Thoracic aorta (tissue), 2 donors: ENCODE measurements at places on chromosomes 6 and 20. TPM values are rescaled to one million over a fixed set of nuclear protein-coding genes. Genes with fewer than 3 reads are reported as not detected.
A peak's percentile ranks its signal among the peaks of the same experiment; 100 is the strongest.

DNA sequence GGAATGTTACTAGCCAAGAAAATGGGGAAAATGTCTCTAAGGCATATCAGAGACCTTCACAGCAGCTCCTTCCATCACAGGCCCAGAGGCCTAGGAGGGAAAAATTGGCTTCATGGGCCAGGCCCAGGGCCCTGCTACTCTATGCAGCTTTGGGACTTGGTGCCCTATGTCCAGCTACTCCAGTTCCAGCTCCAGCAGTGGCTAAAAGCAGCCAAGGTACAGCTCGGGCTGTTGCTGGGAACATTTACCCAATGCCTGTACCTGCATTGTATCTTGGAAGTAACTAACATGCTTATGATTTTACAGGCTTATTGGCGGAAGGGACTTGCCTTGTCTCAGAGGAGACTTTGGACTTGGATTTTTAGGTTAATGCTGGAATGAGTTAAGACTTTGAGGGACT lies 390.6 kb downstream of the GRIK2 start:
- no peak for DNase-seq

DNA sequence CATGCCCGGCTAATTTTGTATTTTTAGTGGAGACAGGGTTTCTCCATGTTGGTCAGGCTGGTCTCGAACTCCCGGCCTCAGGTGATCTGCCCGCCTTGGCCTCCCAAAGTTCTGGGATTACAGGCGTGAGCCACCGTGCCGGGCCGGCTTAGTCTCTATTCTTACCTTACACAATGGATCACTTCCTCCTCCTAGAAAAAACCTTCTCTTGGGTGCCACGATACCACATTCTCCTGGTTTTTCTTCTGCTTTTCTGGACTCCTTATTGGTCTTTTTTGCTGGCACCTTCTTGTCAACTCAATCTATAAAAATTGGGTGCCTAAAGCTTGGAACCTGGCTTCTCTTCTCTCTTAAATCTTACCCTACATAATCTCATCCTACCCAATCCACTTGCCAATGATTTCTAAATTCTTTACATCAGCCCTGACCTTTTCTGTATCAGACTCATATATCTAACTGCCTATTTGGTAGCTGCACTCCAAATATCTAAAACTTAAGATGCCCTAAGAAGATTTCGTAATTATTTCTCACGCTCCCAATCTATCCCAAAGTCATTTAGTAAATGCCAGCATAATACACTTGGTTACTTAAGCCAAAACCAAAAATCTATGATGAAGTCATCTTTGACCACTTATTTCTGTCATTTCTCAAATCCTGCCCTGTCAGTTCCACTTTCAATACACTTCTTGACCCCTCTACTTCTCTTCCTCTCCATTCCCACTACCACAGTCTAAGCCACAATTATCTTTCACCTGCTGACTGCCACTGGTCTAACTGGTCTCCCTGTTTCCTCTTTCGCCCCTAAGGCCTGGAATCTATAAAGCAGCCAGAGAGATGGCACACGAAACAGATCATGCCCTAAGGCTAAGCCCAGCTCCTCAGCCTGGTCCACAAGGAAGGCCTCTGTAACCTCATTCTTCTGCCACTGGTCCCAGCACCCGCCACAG lies 43.2 kb downstream of the ELMO2 start:
- DNase-seq = no peak

DNA sequence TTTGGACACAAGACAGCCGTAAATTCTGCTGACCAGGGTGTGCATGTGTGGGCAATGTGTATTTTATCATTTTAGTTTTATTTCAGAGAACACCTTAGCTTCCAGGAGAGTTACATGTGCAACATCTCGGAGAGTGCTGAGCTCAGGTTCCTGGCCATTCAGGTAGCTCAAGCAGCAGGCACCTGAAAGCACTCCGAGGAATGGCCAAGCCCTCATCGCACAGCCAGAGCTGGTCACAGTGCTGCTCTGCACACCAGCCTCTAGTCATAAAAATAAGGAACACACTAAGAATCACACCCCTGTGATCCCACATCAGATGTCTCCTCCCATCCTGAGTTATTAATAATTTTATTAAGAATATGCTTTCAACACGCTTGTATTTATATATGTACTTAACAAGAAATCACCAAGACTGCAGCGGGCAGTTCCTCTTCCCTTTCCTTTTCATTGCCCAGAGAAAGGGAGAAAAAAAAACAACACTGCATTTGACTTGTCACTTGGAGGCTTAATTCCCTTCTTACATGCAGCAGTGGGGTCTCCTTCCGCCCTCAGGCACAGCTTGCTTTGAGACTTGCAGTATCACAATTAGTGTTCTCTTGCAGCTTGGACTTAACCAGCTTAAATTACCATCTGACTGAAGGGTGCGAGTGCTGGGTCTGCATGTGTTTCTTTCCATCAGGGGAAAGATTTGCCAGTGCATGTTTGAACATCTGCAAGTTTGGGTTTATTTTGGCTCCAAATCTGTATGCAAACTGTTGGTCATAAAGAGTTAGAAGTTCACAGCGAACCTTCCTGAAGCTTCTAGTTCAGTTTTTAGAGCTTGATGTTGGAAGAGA lies 36.0 kb upstream of the IRF4 start:
- DNase-seq = no peak

DNA sequence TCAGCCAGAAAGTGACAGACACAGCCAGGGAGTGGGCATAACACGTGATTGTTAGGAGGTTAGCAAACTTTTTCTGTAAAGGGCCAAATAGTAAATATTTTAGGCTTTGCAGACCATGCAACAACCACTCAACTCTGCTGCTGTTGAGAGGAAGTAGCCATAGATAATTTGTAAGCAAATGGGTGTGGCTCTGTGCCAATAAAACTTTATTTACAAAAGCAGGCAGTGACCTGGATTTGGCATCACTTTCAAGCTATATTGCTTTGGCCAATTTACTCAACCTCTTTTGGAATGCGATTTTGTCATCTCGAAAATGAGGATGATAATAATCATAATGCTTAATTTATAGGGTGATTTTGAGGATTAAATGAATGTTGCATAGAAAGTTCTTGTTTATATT lies 152.6 kb downstream of the TSHZ2 start:
- no peak for DNase-seq

DNA sequence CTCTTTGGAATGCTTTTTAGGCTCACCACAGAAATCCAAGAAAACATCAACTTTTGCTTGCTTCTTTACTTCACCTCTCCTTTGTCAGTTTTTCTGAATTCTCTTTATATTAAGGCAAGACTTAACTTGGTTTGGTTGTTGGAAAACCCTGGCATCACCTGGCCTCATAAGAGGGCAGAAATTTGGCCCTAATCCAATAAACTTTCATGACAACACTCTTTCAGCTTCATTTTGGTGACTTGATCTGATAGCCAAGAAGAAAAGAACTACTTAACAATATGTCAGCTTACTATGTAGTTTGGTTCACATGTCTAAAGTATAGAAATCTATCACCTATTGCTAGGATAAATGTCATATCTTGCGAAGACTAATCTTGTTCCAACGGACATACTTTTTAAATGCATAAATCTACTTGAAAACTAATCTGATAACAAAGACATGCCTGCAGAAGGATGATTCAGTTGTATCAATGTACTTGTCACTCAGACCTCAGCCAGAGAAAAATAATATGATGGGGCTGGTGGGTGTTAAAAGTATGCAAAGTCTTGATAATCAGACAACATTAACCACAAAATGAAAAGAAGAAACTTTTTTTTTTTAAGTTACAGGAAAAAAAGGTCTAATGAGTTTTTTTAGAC lies 19.3 kb upstream of the HBS1L start:
- DNase-seq = no peak

DNA sequence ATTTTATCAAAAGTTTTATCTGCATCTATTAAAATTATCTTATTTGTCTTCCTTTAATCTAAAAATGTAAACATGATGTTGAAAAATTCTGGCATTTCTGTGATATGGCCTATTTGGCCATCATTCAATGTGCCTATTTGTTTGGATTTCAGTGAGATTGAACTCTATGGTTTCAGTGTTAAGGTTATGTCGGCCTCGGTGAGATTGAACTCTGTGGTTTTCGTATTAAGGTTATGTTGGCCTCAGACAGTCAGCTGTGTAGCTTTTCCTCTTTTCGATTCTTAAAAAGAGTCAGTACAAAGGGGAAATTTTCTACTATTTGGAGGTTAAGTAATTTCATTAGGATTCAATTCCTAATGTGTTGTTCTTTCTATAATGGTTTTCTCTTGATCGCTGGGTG lies 320.6 kb downstream of the PACRG start:
- DNase-seq = no peak

The ROS1 gene
- not detected for total RNA-seq

GRCh38 chr6:149651056-149651455 lies 2.5 kb upstream of the KATNA1 start:
- no peak for DNase-seq

DNA sequence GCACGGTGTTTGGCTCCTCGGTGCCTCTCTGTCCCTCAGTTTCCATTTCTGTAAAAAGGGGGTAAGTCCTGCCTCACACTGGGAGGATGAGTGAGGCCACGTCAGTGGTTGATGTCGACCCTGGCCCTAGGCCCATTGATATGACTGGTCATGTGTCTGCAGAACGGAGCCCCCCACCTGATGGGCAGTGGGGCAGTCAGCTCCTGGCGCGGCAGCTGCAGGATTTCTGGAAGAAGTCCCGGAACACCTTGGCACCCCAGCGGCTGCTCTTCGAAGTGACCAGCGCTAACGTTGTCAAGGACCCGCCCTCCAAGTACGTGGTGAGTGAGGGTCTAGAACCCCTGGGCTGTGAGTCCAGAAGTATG lies 1.2 kb downstream of the SNX21 start:
- DNase-seq = no peak

GRCh38 chr20:38001981-38002380 lies 31.3 kb downstream of the TTI1 start:
- no peak for DNase-seq

The NPBWR2 gene
- total RNA-seq = not detected

- DNase-seq = no peak
Observed at GRCh38 chr6:37265860-37266259, 7.9 kb upstream of the TMEM217 start.

- DNase-seq = no peak
Observed at GRCh38 chr6:28282926-28283325, 1.6 kb downstream of the PGBD1 start.

The TRIM40 gene
- total RNA-seq = not detected

The F13A1 gene
- total RNA-seq = 156 TPM

The FAM217A gene
- not detected for total RNA-seq

The HDGFL1 gene
- not detected for total RNA-seq

The TDP2 gene
- 31.1 TPM for total RNA-seq

DNA sequence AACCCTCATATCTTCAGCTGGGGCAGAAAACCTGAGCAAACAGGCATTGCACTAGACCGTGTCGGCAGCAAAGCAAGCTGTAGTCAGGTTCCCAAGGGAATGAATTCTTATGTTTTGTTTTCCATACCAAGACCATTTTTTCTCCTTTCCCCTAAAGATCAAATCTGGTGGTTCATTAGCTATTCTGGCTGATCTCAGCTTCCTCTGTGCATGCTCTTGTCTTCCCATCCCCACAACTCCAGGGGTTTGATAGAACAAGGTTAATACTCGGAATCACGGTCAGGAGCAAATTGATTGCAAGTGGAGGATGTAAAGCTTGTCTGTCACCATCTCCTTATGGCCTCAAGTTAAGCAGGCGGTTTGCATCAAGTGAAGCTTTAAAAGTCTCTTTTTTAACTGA lies 778.8 kb downstream of the KIF16B start:
- no peak for DNase-seq

The TSHZ2 gene
- total RNA-seq = 32.6 TPM

DNA sequence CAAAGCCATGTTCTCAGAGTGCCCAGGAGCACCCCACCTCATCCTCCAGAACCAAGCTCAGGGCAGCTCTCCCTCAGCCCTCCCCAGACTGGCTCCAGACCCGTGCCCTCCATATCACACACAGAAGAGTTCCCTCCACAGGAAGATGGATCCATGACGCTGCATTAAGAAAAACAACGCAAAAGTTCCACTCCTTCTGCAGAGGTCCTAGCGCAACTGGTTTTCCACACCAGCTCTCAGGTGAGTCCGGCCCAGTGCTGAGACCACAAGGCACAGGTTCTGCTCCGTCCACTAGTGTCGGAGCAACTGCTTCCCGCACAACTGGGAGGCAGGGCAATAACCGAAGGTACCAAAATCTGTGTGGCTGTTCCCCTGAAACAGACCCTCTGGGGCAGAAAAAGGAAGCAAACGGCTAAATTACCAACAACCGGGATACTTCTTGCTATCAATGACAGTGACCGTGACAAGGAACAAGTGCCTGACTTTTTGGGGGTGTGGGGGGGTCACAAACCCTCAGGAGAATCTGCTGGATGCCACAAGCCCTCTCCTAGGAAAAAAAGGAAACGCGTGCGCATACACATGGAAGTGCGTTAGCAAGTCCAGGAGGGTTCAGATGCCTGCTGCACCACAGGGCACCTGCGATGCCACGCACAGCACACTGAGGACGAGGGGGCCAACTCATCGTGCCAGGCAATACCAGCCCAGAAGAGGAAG lies 49.2 kb downstream of the MYH7B start:
- no peak for DNase-seq

DNA sequence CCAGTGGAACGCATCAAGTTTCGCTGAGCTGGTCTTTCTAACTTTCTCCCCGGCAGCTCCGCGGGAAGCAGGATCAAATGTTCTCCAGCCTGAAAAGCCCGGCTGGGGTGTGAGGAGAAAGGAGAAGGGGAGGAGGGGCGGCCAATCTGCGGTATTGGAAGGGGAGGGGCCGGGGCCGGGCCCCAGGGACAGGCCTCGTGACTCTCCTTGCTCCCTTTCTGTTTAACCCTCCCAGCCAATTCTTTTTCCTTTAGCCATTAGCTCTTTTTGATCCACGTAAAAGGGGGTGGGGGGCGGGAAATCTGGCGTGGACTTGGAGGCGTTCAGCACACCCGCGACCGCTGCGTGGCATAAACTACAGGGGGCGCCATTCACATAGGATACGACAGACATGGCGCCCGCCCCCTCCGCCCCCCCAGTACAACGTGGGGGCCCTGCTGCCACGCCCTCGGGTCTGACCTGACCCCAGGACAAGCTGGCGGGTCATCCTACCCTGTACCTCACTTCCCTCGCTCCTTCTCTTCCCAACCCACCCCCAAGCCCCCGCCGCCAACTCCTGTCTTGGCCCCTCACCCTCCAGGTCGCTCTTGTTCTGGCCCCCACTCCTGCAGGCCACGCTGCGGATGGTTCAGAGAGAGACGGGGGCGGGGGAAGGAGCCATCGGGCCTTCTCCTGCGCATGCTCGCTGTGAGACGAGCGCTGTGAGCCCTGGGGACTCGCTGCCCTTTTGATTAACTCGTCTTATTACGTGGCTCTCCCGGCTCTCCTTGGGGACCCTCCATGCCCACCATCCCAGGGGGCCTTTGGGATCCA lies 7.8 kb upstream of the MDGA1 start:
- peak; percentile 66 for DNase-seq

- DNase-seq = no peak
Observed at GRCh38 chr20:22716821-22717351, 132.5 kb upstream of the FOXA2 start.

The ITPA gene
- total RNA-seq = 35.1 TPM

DNA sequence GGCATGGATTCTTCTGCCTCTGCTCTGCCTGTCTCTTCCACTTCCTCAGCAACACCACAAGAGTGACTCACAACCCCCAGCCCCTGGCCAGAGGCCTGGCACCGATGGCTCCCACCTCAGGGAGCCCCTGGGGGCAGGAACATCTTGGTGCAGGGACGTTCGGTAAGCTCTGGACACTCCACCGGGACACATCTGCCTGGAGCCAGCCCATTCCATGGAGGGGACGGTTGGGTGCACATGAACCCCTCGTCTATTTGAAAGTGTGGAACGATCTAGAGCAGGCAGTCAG lies 246.5 kb downstream of the ERMARD start:
- DNase-seq = no peak

GRCh38 chr6:34544052-34544604 lies 12.0 kb downstream of the SPDEF start:
- DNase-seq = no peak

The MICB gene
- 6.6 TPM for total RNA-seq

GRCh38 chr6:13075141-13075845 lies 253.0 kb downstream of the TBC1D7 start:
- DNase-seq = no peak
